ENCODE measurements at places on chromosomes 3 and 15.

DNA sequence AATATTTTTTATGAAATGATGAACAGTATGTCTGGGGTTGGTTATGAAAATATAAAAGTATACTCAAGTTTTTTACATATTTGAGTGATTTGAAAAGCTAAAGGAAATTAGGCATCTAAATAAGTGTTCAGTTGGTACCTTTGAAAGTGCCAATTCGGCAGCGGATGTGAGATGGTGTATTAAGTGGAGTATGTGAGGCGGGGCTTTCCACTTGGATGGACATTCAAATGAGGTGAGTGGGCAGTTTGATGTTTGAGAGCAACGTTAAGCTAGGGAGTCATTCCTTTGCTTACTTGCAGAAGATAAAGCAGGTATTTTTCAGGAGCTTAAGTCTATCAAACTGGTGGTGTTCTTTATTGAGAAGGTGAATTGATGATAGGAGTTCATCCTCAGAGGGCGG lies 189.0 kb upstream of the GOLIM4 start:
- no peaks in the 10 kb centered on the region for H3K36me3 ChIP-seq
- no peak overlapping the region for H3K27ac ChIP-seq
- H3K27me3 ChIP-seq: no peaks in the 10 kb centered on the region

DNA sequence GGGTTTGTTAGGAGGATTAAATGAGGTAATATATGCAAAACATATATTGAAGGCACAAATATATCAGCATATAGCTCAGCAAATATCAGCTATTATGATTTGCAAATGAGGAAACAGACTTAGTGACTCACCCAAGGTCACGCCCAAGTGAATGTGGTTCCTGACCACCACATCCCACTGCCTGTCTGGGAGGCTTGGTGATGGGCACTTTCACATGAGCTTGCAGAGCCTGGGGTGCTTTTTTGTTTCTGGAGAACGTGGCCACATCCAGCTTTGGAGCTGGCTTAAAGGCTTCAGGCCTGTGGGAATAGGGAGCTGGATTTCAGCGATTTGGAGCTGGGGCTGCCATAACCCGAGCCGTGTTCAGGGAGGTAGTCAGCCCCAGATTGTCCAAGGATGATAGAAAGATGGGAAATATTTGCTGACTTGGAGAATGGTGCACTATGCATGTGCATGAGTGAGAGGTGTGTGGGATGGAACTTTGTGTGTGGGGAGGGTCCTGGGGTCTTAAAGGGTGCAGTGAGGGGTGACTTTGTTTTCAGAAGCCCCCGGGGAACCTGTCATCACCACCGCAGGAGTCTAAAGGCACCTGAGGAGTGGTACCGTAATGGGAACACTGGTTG lies 12.0 kb upstream of the FGD5 start:
- H3K36me3 ChIP-seq: no peaks in the 10 kb centered on the region
- DNase-seq: no peak
- H3K4me3 ChIP-seq: no peak overlapping the region
- H3K27ac ChIP-seq: no peak overlapping the region

- DNase-seq: no peak
- no peak overlapping the region for H3K27ac ChIP-seq
- peaks cover 41% of the 10 kb centered on the region for H3K4me1 ChIP-seq
- H3K4me3 ChIP-seq: no peak overlapping the region
These were observed 2.9 kb downstream of the STOML1 start for GRCh38 chr15:73989001-73989798.

DNA sequence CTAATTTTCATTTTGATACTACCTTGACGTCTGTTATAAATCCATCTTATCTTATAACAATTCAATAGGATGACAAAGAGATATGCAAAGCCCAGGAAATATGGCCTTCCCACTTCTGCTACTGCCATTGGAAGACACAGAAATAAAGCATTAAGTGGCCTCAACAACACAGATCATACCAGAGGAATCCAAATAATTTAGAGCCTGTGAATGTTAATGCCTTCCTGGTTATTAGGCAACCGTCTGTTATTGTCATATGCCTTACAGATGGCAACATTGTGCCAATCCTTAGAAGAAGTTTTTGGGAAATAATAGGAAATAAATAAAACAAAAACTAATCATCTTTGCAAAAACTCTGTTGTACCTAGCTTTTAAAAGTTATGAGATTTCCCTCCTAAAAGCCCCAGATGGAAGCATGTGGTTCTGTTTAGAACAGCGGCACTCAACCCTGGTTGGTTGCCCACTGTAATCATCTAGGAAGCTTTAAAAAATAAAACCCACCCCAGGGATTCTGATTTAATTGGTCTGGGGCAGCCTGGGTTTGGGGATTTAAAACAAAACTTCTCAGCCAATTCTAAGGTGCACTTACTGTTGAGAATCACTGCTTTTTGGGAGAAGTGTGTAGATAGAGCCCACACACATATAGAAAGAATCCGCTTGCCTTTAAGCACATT lies 704.8 kb upstream of the CFAP20DC start:
- H3K4me1 ChIP-seq: peaks cover 61% of the 10 kb centered on the region
- H3K36me3 ChIP-seq: no peaks in the 10 kb centered on the region
- H3K27me3 ChIP-seq: peaks cover 3% of the 10 kb centered on the region

GRCh38 chr15:53072077-53072476 lies 281.9 kb upstream of the ONECUT1 start:
- DNase-seq: no peak
- no peaks in the 10 kb centered on the region for H3K4me1 ChIP-seq
- H3K27ac ChIP-seq: no peak overlapping the region
- H3K36me3 ChIP-seq: no peaks in the 10 kb centered on the region
- no peak overlapping the region for H3K4me3 ChIP-seq

GRCh38 chr15:80447077-80447476 lies 42.9 kb downstream of the ARNT2 start:
- H3K4me3 ChIP-seq: no peak overlapping the region
- peaks cover 7% of the 10 kb centered on the region for H3K27me3 ChIP-seq
- no peak for DNase-seq
- H3K4me1 ChIP-seq: no peaks in the 10 kb centered on the region
- H3K36me3 ChIP-seq: no peaks in the 10 kb centered on the region
- no peak overlapping the region for H3K27ac ChIP-seq

DNA sequence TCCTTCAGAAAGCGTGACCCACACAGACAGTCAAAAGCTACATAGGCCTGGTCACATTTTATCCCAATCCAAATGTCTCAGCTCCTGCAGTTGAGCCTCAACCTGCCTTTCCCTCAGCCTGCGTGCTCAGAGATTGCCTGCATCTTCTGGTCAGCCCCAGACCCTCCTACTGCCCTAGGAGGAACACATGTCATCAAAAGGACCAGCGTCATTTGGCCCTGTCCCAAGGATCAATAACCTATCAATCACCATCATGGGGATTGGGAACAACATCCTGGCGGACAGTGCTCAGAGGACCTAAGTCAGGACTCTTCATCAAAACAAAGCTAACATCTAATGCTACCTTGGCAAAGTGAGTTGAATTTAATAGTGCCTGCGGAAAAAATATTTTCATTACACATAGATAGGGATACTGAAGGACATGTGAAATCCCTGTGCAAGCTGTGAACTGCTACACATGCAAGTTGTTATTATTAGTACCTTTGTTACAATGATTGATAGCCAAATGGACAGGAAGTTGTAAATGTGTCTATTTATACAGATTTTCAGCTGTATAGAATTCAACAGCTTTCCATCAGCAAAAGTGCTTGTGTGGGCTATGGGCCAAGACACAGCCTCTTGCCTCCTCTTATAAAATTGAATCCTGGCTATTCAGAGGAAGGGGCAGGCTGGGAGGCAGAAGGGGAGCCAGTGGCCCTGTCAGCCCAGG lies 47.7 kb downstream of the UMPS start:
- H3K4me1 ChIP-seq: peaks cover 6% of the 10 kb centered on the region
- H3K27me3 ChIP-seq: peaks cover 12% of the 10 kb centered on the region
- H3K4me3 ChIP-seq: no peak overlapping the region

DNA sequence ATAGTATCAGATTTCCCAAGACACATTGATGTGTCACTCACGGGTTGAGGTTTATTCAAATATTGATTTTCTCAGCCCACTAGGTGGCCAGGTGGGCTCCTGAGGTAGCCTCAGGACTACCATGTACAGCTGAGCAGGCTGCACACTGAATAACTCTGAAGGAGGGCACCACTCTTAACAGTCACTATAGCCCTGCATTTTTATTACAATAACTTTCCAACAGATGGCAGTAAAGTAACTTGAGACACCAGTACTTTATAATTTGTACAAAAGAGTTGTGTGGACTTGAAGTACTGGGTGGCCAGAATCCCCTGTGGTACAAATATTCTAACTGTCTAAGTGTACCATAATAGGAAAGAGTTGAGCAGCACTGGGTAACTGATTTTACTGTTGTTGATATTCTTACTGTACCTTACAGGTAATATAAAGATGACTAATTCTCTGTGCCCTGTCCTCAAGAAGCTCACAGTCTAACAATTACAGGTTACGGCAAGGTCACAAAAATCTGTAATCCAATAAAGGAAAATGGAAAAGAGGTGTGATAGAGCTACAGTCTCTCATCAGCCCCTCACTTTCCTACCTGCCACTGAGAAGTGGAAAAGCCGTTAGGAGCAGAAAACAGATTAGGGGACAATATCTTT lies 76.0 kb downstream of the ETFA start:
- H3K27me3 ChIP-seq: no peaks in the 10 kb centered on the region
- H3K4me3 ChIP-seq: no peak overlapping the region

DNA sequence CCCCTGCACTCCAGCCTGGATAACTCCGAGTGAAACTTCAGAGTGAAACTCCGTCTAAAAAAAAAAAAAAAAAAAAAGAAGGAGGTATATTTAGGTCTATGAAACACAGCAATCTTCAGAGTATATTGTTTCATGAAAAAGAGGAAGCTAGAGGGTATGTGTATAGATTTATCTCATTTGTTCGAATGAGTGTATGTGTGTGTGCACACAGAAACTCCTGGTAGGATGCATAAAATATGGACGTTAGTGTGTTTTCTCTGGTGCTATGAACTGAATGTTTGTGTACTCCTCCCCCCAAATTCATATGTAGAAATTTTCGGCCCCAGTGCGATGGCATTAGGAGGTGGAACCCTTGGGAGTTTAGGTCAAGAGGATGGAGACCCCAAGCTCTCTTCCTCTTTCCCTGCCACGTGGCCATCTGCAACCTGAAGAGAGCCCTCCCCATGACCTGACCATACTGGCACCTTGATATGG lies 98.6 kb upstream of the KLF13 start:
- H3K4me3 ChIP-seq: no peak overlapping the region
- H3K4me1 ChIP-seq: peaks cover 6% of the 10 kb centered on the region
- H3K27me3 ChIP-seq: no peaks in the 10 kb centered on the region
- DNase-seq: no peak
- no peaks in the 10 kb centered on the region for H3K36me3 ChIP-seq

DNA sequence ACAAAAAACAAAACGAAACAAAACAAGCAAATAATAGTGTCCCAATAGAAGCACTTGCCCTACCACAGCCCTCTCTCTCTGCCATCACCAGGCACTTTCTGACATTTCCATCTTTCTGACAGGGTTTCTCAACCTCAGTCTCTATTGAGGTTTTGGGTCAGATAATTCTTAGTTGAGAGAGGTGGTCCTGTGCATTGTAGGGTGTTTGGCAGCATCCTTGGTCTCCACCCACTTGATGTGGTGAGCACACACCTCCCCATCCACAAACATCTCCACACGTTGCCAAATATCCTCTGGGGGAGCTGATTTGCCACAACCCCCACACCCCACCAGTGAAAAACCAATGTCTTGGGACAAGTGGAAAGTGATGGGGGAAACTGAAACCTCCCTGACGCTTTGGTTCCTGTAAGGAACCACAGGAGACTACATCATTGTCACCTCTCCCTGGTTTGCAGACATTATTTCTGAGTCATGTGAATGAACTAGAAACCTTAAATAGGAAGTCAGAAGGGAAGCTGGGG lies 733.7 kb upstream of the CFAP20DC start:
- peak; percentile 59 for DNase-seq
- H3K36me3 ChIP-seq: no peaks in the 10 kb centered on the region
- H3K4me1 ChIP-seq: peaks cover 28% of the 10 kb centered on the region
- H3K27me3 ChIP-seq: peaks cover 3% of the 10 kb centered on the region
